HAP-1 (cell line): ENCODE measurements at places on chromosomes 7 and 10.

DNA sequence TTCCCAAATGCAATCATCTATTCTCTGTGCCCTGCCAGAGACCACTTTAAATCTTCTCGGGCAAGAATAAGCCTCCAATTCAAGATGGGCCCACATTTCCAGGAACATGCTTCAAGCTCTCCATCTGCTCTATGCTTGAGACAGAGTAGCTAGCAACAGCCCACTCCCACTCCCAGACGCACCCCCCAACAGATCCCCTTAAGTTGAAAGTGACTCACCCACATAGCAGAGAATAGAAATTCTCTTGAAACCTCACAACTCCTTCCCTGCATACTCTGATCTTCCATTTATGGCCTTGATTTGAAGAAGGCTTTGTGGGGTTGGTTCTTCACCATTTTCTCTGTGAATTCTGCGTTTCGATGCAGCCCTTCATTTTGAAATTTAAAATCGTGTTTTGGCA lies 604.0 kb downstream of the INHBA start:
- DNase-seq, result no peak

DNA sequence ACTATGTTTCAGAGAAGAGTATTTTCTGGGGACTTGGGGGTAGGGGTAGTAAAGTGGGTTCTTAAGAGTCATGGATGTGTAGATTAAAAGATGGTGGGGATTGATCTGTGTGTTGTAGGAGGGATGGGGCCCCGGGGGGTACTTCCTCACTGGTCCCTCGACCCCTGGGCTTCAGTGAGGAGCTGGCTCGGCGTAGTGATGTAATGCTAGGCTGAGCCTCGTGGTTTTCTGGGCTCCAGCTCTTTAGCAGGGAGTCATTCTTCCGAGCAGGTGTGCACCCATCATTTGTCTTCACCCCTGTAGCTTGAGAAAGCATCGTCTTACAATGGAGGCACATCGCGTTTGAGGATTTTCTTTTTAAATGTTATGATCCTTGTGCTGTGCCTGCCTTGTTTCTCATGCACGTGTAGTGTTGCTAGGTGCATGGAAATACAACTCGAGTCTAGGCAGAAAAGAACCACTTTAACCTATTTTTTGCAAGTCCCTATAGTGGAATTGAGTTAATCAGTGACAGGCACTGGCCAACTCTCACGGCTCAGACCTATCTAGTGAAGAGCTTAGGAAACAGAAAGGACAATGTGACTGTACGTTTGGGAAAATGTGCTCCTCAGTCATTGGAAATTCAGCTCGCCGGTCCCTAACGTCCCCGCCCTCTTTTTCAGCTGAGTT lies 106.1 kb upstream of the BTBD16 start:
- DNase-seq, result no peak

DNA sequence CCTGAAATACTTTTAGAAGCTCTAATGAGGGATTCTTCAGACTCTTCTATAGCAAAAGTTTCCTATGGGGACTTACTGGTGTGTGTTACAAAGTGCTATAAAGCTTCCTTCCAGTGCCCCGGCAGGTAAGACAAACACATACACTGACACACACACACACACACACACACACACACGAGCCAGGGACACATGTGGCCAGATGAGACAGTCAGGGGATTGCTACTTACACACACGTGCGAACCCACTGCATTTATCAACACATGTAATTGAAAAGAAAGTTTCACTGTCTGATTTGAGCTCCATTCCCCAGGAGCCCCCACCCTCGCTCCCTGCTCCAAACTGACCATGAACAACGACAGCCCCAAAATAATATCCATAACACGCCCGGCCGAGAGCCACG lies 119.8 kb downstream of the PRPF18 start:
- no peak for DNase-seq

GRCh38 chr7:43391518-43391917 lies 191.4 kb upstream of the STK17A start:
- DNase-seq, result no peak

GRCh38 chr7:73734619-73735527 lies 3.7 kb downstream of the ABHD11 start:
- peak; percentile 92 for DNase-seq

- DNase-seq, result no peak
Measured at GRCh38 chr10:78629773-78630172, 439.0 kb upstream of the ZMIZ1 start.

DNA sequence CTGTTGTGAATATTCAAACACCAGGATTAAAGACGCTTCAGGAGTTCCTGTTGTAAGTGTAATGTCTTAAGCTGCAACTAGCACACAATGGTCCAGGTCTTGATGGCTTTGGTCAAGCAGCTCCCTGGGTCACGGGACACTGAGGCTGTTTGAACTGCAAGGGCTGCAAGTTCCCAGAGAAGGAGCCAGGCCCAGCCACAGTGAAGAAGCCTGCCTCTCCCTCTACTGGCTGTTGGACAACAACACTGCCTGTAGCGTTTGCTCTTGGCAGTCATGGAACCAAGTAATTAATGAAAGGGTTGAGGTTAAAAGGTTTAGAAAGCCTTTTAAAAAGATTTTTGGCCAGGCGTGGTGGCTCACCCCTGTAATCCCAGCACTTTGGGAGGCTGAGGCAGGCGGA lies 31.9 kb upstream of the GUSB start:
- peak; percentile 9 for DNase-seq

DNA sequence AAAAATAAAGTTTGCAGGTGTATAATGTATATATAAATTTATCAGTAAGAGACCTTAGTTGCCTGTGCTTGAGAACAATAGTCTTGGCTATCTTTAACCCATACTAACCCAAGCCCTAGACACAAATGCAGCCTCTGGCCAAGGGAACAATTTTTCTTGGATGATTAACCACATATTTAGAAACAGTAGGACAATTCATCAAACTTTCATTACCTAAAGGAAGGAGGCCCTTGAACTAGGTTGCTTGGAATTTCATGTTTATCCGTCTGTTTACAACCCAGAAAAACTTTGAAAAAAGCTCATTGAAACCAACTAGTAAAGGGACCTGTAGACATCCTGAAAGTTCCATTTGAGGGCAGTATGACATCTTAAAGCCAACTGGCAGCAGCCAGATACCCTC lies 8.9 kb upstream of the ERLIN1 start:
- DNase-seq, result no peak

DNA sequence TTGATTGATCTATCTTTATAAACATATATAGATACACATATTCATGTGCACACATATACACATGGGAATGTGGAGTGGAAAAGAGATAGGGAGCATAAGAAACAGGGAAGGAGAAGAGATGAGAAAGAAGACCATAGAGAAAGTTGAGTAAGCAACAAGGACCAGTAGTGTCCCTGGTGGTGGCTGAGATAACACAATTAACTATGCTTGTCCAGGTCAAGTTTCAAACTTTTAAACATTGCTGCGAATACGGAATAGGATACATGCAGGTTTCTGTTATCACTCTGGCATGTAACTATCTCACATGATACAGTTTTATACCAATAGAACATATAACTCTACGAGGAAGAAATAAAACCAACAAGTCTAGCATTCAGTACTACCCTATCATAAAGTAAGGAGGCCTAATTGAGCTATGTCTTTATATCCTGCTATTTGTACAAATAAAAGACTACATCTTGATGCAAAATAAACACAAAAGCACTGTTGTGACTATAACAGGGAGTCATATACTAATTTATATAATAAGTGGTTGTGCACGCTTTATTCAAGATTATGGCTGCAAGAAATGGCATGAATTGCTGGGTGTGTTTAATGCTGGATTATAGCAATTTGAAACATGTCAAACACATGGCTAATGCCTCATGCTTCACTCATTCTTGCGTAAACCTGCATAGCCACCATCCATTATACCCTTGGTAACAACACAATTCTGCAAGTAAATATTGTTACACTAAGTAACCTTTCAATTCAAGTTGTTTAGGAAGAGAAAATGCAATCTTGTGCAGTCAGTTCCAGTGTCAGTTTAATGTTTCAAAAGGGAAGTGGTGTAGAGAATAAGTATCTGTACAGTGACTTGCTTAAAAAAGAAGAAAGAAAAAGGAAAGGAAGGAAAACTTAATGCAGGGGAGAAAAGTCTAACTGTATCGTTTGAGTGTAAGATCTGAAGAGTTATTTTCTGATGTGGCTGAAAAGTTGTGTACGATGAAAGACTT lies 8.2 kb downstream of the FOXP2 start:
- DNase-seq, result peak; percentile 21
